Motor neuron (in vitro differentiated cells): ENCODE measurements at places on chromosomes 7 and 10.

DNA sequence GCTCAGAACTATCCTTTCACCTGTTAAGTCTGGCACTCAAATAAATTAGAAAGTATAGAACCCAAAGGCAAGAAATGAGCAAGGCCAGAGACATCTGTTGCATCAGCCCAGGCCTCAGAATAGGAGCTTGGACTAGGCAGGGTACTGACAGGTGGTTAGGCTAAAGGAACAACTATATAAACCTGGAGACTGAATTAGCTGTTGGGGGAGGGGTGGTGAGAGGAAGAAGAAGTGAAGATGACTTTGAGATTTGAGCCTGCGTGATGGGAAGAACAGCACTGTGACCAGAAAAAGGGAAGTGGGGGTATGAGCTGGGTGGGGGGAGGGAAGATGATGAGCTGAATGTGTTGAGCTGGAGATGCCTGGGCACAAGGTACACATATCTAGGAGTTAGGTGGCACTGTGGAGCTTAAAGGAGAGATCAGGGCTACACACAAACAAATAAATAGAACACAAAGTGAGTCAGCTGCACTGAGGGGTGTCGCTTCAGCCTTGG is 244.7 kb downstream of the PTEN start:
- no peak for ATAC-seq

GRCh38 chr7:121795736-121796135 is 77.2 kb upstream of the PTPRZ1 start:
- no peak for ATAC-seq

DNA sequence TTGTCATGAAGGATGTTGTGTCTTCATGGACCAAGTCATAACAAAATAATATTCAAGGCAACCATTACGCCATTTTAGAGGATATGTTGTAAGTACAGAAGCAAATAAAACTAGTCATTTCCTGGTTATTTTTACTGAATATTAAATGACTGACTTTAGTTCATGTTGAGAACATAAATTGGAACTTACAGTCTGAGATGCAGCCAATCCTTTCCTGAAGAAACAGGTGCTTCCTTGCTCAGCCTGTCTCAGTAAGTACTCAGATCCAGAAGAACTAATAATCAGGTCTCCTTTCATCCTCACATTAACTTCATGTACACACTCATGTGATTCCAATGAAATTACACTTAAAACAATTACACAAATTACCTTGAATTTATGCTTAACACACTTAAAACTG is 12.3 kb downstream of the SEMA3A start:
- ATAC-seq: no peak

DNA sequence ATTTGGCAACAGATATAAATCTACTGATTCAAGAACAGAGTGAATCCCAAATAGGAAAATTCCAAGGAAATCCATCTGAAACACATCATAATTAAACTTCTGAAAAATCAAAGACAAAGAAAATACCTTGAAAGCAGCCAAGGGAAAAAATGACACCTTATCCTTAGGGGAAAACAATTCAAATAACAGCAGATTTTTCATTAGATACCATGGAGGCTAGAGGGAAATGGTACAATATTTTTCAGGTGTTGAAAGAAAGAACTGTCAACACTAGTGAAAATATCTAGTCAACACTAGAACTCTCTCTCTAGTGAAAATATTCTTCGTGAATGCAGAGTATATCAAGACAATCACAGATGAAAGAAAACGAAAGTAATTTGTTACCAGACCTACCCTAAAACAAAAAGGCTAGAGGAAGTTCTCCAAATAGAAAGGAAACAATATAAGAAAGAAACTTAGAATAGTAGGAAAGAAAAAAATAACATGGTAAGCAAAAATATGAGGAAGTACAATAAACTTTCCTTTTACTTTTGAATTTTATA is 5.7 kb upstream of the FAM241B start:
- ATAC-seq: no peak
